ENCODE measurements at places on chromosomes 2 and 18.

GRCh38 chr2:29117636-29118303, 2.6 kb downstream of the CLIP4 start:
- DNase-seq, result no peak

DNA sequence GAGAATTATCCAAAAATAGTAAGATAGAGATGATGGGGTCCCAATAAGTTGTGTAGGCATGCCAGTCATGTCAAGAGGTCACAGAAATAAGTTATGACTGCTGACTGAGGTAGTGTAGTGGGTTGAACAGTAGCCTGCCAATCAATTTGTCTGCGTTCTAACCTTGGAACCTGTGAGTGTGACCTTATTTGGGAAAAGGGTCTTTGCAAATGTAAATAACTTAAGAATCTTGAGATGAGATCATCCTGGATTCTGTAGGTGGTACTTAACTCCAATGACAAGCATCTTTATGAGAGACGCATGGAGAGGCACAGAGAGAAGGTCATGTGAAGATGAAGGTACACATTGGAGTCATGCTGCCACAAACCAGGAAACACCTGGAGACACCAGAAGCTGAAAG, 31.0 kb downstream of the ACVR1 start:
- no peak for DNase-seq

- DNase-seq, result no peak
Observed at GRCh38 chr2:164890544-164890943, 48.9 kb upstream of the COBLL1 start.

DNA sequence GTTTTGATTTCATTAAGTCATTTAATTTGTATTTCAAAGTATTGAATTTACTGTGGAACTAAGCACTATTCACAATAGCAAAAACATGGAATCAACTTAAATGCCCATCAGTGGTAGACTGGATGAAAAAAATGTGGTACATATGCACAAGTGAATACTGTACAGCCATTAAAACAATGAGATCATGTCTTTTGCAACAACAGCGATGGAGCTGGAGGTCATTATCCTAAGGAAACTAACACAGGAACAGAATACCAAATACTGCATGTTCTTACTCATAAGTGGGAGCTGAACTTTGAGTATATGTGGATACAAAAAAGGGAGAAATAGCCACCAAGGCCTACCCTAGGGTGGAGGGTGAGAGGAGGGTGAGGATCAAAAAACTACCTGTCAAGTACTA, 164.4 kb downstream of the BABAM2 start:
- DNase-seq, result no peak

- no peak for DNase-seq
Observed at GRCh38 chr2:151973013-151973900, 125.6 kb downstream of the CACNB4 start.

GRCh38 chr18:73487966-73488365, 620.2 kb upstream of the NETO1 start:
- DNase-seq, result no peak

DNA sequence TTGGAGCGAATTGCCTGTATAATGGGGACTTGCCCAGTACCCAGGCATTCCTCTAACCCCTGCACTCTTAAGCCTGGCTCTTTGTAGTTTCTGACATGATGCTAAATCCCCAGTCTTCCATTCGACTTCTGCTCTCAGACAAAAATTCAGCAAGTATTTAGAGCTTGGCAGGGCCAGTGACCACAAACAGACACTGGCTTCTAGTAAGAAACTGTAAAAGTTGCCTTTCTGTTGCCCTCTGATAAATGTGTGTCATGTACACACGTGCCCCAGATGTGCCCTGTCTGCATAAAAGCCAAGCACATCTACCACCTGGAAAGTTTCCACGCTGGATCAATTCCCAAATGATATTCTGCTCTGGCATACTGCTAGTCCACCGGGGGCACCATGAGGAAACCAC, 18.0 kb downstream of the PAX3 start:
- DNase-seq, result no peak

- DNase-seq, result no peak
Observed at GRCh38 chr18:42446195-42446594, 491.2 kb downstream of the PIK3C3 start.

- no peak for DNase-seq
Observed at GRCh38 chr18:37654034-37654433, 88.4 kb upstream of the CELF4 start.

DNA sequence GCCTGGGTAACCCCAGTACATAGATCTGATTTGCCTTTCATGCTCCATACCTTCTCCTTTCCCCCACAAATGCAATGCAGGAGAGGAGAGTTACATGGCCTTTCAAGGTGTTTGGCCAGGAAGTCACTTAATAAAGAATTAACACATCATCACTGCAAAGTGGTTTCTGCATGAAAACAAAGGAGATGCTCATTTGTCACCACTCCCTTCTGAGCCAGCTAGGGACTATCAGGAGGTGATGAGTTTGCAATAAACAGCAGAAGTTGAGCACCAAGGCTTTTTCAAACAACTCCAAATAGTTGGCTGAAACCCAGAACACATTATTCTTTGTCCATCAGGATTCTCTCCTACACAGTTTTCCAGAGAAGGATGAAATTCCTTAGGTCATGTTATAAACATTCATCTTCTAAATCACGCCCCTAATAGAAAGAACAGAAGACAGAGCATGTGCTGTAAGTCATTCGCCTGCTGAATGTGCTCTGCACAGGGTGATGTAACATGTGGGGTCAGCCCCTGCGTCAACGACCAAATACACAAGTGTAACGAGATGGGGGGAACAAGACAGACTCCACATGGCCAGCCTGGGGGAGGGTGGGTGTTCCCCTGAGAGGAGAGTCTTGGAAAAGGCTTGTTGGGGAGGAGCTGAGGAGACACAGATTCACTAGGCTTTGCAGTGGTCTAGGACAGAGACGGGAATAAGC, 87.3 kb upstream of the RMDN2 start:
- DNase-seq, result peak; percentile 52

GRCh38 chr2:191304939-191305875, 60.0 kb downstream of the MYO1B start:
- DNase-seq, result peak; percentile 17

GRCh38 chr2:181309586-181309985, 147.6 kb upstream of the ITGA4 start:
- DNase-seq, result no peak

GRCh38 chr2:157221394-157221988, 36.0 kb upstream of the GALNT5 start:
- no peak for DNase-seq

DNA sequence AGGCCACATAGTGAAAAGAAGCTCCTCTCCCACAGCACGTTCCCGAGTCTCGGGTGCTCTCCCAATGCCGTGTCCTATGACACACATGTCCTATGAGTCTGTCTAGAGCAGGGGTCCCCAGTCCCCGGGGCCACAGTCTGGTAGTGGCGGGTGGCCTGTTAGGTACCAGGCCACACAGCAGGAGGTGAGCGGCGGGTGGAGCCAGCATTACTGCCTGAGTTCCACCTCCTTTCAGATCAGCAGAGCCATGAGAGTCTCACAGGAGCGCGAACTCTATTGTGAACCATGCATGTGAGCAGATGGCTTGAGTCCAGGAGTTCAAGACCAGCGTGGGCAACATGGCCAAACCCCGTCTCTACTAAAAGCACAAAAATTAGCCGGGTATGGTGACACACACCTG, 112.6 kb downstream of the ZBTB7C start:
- DNase-seq, result no peak

- no peak for DNase-seq
Observed at GRCh38 chr2:102357937-102358336, 2.3 kb downstream of the IL18R1 start.

DNA sequence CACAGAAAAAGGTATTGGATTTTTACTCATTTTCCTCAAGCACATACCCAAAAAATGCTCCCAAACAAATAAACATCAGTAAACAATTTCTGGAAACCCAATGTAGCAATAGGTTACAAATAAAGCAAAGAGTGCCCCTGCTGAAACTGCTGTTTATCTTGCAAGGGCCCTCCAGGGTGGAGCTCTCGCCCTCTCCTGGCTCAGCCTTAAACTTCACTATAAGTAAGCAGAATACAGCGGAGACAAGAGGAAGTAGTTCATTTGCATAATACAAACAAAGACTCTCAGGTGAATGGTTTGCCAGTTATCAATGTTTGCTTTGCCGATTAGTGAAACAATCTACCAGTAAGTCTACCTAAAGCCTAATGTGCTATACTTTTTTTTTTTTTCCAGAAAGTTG, 437.6 kb downstream of the DLGAP1 start:
- peak; percentile 32 for DNase-seq

DNA sequence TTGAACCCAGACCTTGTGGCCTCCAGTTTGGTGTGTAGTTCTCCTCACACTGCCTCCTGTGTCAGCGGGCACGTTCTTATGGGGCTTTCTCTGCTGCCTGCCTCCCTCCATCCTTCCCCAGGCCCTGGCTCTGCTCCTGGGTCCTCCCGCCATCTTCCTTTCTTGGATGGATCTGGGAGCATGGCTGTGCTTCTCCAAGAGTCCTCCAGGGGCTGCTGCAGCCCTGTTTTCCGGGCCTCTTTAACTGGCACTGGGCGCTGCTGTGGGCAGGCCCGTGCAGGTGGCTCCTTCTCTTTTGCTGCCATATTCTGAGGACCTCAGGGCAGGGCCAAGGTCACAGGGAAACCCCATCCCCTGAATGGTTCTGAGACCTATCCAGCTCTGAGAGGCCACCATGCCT, 17.8 kb downstream of the THNSL2 start:
- no peak for DNase-seq

DNA sequence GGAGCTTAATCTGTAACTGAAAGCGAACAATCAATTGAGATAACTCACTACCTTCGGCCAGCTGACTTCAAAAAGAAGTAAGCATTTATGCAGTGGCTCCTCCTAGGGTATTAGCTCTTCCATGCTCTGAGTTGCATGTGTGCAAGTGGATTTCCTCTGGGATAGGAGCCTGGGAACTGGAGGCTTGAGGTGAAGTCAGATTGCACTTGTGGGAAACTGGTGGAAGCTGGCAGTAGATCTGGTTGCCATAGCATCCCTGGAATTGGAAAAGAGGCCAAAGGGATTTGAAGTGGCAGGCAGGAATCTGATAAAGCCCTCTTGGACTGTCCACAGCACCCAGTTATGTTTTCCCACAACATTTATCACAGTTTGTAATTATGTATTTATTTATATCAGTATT, 50.6 kb upstream of the FMNL2 start:
- no peak for DNase-seq

DNA sequence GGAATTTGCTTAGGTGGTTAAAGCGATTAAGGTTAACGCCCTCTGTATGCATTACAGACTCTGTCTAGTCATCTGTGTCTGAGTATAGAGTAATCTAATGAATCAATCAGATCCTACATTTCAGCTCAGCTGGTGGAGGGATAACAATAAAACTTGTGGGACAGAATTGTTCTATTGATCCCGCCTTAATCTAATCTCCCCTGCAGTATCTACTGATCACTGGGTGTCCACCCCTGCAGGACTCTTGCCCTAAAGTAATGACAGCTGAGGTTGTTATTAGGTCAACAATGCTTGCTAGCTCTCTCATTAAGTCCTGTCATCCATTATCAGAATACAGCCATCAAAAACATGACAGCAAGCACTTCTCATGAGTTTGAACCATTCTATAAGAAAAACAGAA, 462.6 kb upstream of the TMEFF2 start:
- no peak for DNase-seq

DNA sequence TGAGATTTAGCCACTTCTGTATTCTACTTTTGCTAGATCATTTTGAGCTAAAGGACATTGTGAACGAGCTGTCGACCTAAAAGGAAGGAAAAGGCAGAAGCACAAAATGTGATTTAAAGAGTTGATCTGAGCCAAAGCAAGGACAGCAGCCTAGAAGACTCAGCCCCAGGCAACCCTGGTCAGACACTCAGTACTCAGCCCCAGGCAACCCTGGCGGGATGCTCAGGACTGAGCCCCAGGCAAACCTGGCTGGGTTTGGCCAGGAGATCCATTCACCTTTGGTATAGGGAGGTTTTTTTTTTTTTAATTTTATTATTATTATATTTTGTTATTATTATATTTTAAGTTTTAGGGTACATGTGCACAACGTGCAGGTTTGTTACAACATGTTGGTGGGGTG, 34.3 kb upstream of the PXDN start:
- DNase-seq, result no peak

DNA sequence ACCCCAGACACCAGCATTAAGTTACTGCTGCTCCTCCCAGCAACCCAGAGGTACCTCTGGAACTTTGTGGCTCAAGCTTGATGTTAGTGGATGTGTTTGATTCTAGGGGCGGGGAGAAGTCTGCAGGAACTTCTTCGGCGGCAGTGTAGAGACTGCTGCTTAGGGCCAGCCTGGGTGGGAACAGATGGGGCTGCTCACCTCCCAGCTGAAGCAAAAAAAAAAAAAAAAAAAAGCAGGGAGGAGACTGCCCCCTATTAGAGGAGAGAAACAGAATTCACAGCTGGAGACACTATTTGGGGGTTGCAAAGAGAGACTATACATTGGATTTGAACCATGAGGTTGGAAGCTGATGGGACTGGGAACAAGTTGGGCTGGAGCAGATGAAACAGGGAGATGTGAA, 28.6 kb upstream of the FAM136A start:
- no peak for DNase-seq

- no peak for DNase-seq
Observed at GRCh38 chr2:44392338-44392943, 30.7 kb downstream of the CAMKMT start.

DNA sequence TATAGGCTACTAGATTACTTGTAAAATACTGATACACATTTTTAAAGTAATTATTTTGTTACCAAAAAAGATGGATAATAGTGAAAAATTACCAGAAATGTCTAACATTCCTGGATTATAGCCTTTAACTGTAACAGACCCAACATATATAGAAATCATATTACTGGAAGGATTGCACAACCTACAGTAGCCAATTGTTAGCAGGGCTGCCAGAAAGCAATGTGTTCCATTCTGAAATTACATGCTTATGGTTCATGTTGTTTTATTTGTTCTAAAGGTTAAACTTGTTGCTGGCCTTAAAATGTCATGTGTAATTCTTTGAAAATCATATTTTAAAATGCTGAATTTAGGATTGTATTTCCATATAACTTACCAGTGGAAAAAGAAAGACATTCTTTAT, 793.6 kb upstream of the ACVR2A start:
- no peak for DNase-seq

DNA sequence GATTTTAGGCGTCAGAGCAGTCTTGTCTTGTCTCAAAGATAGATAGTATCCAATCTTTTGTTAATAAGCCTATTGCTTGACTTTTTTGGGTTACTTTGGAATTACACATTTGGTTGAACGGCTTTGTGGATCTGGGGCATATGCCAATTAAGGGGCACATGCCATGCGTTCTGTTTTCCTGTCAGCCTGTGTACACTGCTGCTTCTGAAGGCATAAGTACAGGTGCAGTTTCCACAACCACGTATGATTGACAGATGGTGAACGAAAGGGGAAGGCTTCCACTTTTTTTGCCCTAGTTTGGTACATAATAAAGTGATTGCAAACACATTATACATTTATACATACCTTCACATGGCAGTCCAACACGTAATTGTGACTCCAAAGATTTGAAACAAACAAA, 102.3 kb downstream of the RAPH1 start:
- no peak for DNase-seq

- DNase-seq, result no peak
Observed at GRCh38 chr2:171441470-171441869, 7.4 kb downstream of the DCAF17 start.

GRCh38 chr2:64551851-64552250, 27.7 kb downstream of the AFTPH start:
- no peak for DNase-seq

- DNase-seq, result no peak
Observed at GRCh38 chr2:74439803-74440377, 1.8 kb downstream of the RTKN start.

GRCh38 chr2:64859312-64860212, 129.6 kb upstream of the SLC1A4 start:
- DNase-seq, result peak; percentile 89

GRCh38 chr18:59505356-59505755, 146.3 kb upstream of the LMAN1 start:
- no peak for DNase-seq

GRCh38 chr2:112644933-112645309, 818 bp upstream of the SLC20A1 start:
- no peak for DNase-seq
